ENCODE measurements at places on chromosomes 4 and X.

DNA sequence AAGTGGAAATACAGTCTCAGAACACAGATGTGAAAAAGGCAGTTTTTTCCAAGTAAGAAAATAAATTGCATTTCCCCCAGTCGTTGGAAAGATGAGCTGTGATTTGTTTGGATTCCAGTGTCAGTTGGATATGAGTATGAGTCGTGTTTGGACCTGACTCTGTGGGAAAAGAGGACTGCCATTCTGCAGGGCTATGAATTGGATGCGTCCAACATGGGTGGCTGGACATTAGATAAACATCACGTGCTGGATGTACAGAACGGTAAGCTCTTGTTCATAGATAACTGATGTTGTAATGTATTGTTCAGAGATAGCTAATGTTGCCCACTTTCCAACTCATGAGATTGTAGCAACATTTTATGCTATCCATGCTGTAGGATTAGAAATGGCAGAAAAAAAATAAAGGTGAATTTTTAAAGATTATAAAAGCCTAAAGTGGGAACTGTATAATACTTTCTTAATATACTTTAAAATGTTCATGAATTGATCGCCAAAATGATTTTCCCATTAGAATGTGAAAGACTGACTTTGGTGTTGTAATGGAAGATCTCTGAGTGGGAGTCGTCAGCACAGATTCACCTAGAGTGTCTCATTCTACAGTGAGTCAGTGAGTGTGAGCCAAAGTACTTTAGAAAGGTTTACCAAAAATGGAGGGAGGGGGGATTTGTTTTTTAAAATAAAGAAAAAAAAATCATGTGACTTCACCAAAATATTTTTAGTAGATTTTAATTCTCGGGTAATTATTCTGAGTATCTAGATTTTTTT lies 178.7 kb downstream of the DCTD start:
- no peak for DNase-seq

GRCh38 chr4:8721621-8722020 lies 129.1 kb downstream of the CPZ start:
- DNase-seq, result no peak

DNA sequence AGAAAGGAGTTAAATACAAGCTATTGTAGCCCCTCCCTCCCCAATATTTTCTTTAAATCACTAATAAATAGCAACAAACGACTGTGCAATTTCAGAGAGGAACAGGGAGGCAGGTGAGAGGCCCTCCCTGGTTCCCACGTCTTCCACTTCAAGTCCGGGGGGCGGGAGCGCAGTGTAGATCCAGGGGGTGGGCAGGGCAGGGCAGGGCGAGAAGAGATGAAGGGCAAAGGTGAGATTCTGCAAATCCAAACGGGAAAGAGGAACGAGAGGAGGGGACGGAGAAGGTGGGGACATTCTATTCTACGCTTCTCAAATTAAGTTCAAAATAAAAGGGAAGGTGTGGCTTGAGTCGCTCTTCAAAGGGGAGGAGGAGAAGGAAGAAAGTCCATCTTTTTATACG lies 6.8 kb downstream of the NKX6-1 start:
- DNase-seq, result no peak

GRCh38 chrX:8971116-8971515 lies 62.8 kb downstream of the FAM9B start:
- DNase-seq, result peak; percentile 41

- no peak for DNase-seq
These were observed 80.8 kb downstream of the CC2D2A start for GRCh38 chr4:15550491-15550890.

DNA sequence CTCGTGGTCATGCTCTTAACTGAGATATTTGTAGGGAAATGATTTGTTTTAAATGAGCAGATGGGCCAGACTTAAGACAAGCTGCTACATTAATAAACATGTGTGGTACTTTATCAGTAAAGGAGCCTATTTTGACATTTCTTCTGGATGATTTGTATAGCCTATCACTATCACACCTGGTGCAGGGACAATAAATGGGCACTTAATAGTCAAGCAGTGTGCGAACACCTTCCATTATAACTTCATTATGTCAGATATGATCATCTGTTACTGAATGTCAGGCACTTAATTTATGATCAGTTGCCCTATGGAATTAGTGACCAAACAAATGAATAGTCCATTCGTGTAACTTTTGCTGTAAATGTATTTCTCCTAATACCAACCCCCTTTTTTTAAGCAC lies 628.8 kb downstream of the ADGRL3 start:
- DNase-seq, result no peak

DNA sequence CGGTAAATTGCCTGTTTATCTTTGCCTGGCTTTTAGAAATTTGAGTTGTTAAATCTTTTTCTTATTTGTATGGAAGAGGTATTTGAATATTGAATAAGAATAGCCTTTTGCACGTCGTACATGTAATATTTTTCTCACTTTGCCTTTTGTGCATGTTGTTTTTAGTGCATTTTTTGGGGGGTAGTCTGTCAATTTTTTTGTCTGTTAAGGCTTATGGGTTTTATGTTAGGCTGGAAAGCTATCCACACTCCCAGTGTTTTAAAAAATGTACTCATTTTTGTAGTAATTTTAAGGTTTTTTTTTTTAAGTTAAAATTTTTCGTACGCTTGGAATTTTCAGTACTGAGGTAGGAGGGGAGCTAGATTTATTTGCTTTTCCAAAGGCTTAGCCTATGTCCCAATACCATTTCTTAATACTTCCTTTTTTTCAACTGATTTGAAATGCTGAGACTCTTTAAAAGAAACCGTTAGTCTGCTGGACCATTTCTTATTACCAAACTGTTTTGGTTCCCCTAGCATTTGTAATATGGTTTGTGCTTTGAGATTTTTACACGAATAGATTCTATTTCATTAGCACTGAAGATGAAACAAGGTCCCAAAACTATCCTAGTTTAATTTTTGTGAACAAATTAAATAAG lies 1.3 kb downstream of the HERC5 start:
- no peak for DNase-seq

DNA sequence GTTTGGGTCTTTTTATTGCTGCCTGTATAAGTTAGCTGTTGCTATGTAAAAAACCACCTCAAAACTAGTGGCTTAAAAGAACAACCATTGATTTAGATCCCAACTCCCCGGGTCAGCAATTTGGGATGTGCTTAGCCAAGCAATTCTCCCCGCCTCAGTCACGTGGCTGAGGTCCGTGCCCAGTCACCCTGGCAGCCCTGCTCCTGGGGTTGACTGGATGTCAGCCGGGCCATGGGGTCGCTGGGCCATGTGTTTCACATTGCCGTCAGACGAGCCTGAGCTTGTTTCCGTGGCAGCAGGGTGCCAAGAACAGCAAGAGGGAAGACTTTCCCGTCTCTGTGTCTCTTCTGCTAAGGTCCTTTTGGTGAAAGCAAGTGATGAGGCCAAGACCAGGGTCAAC lies 345.7 kb upstream of the FAT1 start:
- DNase-seq, result no peak

GRCh38 chr4:125526420-125526819 lies 211.7 kb downstream of the FAT4 start:
- no peak for DNase-seq

All from CD4-positive, alpha-beta T cell treated with Interleukin-4 for 4 hours (primary cell).